ENCODE measurements at places on chromosomes 6 and 20.
A peak's percentile ranks its signal among the peaks of the same experiment; 100 is the strongest.

- DNase-seq, result no peak
Observed at GRCh38 chr6:5869261-5869660, 137.5 kb downstream of the NRN1 start.

DNA sequence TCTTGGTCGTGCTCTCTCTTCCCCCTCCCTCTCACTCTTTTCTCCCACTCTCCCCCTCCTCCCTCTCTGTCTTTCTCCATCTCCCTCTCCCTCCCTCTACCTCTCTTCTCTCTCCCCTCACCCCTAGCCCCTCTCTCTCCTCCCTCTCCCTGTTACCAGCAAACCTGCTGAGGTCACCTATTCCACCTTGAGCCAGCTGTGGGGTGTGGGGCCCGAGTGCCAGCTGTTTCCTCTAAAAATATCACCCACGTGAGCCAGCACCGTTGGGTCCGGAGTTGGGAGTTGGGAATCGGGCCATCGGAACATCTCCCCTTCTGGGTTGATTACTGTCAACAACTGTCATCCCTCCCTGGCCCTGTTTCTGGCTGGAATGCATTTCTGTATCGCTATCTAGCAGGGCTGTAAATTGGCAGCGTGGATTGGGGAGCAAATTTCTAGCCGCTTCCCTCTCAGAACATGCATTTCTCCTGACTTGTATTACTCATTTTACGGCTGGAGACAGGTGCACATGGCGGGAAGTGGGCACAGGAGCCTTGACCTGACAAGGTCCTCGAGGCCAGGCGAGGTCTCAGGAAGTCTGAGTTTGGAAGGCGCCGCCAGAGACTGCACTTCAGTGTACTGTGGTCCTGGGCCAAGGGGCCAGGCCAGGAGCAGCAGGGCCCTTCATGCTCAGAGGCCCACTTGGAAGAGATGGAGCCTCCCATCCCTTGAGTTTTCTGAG lies 165.3 kb downstream of the CDH4 start:
- DNase-seq, result no peak

DNA sequence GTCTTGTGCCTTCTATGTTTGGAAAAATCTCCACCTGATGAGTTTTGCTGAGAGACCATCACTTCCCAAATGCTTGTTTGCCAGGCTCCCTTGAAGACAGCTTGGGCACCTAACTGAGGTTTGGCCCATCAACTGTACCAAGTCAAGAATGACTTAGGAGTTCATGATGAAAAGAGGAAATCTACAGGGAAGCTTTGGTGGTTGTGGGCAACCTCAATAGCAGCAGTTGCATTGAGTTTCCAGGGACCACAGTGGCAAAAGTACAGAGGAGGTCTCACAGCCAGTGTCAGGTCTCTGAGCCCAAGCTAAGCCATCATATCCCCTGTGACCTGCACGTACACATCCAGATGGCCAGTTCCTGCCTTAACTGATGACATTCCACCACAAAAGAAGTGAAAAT lies 49.7 kb upstream of the PHACTR1 start:
- DNase-seq, result no peak

DNA sequence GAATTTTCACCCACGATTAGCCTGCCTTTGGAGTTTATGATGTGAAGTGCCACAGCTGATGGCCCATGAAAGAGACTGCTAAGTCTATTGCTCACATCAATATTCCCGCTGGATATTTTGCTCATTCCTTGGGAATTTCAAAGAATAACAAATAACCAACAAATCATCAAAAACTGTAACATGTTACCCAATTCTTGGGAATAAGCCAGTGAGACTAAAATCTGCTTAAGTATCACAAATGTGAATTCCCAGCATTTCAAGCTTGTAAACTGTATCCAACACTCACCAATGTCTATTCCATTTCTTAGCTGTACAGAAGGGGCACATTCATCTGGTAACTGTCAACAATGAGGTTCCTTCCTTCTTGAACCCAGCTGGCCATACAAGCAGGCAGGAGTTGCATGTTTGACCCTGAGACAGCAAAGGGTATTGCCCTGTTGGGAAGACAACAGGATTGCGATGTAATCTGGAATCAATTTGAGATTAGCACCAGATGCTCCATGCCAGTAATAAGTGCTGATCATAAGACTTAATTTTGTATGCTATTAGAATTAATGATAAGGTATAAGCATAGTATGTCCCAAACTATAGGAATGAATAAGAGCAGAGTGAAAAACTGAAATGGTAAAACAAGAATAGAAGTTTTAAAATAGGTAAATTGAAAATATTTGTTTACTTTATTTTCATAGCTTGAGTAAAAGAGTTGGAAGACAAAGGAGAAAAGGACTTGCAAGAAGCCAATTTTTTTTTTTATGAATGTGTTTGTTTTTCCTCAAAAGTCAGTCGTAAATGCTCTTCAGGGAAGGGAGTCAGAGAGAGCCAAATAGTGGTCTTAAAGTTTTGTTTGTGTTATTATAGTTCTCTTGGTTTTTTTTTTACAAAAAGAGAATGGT lies 58.8 kb downstream of the RSPO3 start:
- DNase-seq, result no peak

GRCh38 chr20:48904566-48905296 lies 16.8 kb upstream of the ARFGEF2 start:
- DNase-seq, result peak; percentile 46

GRCh38 chr6:16670617-16671051 lies 90.6 kb downstream of the ATXN1 start:
- no peak for DNase-seq

GRCh38 chr20:45016089-45016671 lies 49.9 kb downstream of the STK4 start:
- no peak for DNase-seq

DNA sequence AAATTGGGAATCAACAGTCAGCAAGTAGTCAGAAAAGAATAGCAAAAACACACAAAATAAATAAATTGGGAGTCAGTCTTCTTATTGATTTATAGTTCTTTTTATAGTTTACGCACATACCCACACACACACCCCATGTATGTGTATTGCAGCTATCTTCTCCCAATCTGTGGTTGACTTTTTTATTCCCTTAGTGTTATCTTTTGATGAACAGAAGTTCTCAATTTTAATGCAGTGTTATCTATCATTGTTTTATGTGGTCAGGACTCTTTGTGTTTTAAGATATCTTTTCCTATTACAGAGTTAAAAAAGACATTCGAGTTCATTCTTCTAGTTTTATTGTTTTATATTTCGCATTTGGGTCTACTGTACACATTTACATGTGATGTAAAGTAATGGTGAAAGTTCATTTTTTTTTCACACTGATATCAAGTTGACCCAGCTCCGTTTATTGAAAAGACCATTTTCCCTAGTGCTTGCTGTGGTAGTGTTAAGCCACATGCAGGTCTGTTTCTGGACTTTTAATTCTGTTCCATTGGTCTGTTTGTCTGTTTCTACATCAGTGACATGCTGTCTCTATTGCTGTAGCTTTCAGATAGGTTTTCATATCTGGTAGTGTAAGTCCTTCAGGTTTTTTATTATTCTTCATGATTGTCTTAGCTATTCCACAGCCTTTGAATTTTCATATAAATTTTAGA lies 78.4 kb downstream of the ZFAND3 start:
- no peak for DNase-seq

GRCh38 chr6:70586114-70586513 lies 19.4 kb downstream of the SDHAF4 start:
- no peak for DNase-seq

DNA sequence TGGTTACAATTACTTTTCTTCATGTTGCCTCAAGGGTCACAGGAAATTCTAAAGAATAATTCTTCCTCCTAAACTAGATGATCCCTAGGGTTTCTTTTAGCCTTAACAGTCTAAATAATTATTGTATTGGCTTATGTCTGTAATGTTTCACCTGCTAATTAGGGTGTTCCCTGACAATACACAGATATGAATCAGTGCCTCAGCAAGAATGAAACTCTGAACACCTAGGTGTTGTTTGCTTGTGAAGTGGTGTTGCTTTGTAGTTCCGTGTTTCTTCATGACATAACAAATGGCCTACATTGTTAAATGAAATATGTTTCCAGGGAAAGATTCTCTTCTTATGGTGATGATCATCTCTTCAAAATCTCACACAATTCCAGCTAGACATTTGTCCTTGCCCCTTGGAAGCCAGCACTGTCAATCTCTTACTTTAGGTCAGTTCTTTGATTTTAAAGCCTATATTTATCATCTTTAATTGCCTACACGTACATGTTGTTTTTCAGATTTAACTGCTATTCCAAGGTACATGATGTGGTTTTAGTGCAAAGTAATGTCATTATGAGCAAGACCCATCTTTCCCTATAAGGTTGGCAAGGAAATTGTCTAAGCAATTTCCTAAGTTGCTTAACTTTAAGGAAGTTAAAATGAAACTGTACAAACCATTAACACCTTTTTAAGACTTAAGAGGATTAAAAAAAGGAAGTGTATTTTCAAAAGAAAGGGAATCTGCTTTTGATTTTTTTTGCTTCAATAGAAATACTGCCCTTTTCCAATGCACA lies 111.9 kb downstream of the TBC1D7 start:
- no peak for DNase-seq

GRCh38 chr6:64050590-64050989 lies 415.0 kb downstream of the PHF3 start:
- DNase-seq, result no peak

GRCh38 chr20:9130521-9130920 lies 61.6 kb downstream of the PLCB4 start:
- DNase-seq, result no peak

DNA sequence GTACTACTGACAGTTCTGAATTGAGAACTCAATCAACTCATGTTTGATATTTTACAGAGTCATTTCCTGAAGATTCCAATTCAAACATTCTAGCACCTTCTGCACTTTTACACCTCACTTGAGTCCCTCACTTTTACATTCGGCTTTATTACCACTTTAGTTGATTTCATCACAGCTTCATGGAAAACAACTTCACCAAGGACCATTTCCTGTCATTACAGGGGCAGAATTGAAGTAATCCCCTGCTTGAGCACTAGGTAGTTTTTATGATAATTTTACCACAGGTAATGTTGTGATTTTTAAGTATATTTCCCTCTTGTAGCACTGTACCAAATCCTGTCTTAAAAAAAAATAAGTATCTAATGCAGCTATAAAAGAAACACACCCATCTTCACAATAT lies 312.9 kb downstream of the BTBD9 start:
- DNase-seq, result no peak

GRCh38 chr6:148530394-148530953 lies 187.8 kb downstream of the SASH1 start:
- no peak for DNase-seq

DNA sequence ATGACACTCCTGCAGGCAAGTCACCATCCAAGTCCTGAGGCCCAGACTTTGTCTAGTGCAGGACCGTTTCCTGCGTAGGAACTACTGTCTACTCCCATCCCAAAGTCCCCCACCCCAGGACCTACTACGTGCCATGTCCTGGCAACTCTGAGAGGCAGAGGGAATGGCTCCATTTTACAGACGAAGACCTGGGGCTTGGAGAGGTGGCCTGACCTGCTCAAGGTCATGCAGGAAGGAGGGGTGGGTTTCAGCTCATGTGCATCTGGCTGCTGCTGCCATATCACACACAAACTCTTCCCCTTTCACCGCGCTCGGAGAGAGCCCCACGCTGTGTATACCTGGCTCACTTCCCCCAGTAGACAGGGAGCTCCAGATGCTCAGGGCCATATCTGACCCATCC lies 1.2 kb upstream of the NOL4L start:
- DNase-seq, result no peak

GRCh38 chr20:32831982-32832381 lies 12.2 kb downstream of the MAPRE1 start:
- DNase-seq, result no peak

GRCh38 chr6:148416330-148416965 lies 73.8 kb downstream of the SASH1 start:
- DNase-seq, result no peak

- DNase-seq, result no peak
Observed at GRCh38 chr6:158991017-158991723, 8.8 kb downstream of the RSPH3 start.

DNA sequence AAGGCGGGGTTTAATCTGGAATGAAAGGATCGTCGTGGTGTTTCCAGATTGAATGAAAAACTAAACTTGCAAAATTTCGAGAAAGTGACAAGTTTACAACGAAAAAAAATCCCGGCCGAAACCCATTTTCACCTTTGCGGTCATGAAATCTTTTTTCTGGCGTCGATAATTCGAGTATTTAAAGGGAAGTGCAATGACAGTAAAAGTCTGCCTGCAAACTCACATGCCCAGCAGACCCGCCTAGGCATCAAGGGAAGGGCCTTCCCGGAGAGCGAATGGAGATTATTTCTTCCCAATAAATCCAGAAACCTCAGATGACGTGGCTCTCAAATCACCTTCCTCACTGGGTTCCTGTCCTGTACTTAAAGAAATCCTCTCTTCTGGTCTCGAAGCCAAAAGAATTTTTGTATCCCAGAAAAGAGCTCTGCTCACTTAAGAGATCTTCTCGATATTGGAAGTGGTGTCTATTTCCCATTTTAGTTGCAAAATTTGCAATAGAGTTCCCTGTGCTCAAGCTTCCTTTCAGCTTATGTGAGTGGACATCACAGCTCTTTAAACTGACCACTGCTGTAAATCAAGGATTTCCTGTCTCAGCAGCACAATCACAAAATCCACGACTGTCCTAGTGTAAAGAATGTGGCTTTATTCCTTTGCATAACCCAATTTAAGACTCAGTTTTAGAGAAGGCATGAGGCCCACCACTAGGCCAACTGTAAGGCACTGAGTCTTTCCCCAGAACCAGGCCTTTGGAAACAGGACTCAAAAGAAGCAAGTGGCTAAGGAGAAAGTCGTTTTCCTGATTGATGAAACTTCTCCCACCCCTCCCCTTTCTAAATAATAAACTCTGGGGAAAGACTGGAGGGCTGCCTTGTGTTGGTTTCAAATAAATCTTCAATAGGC lies 3.9 kb downstream of the OLIG3 start:
- DNase-seq, result no peak

DNA sequence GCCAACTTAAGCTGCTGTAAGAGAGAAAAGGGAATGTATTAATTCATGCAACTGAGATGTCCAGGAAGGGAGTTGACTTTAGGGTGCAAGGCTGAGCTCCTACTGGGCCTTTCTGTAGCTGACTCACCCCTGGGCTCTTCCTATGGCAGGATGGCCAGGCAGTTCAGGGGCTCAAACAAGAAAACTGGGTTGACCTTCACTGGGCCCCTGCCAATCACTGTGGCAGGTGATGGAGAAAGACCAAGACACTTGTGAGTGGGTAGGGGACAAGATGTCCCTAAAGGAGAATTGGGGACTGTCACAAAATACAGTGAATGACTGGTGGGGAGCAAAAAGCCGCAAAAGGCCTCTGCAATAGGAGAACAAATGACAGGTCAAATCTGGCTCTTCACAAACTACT lies 21.5 kb upstream of the RALGAPA2 start:
- DNase-seq, result no peak

- peak; percentile 54 for DNase-seq
Observed at GRCh38 chr6:25027221-25027916, 91.6 kb upstream of the RIPOR2 start.
